ENCODE measurements at places on chromosomes 1 and 21.

DNA sequence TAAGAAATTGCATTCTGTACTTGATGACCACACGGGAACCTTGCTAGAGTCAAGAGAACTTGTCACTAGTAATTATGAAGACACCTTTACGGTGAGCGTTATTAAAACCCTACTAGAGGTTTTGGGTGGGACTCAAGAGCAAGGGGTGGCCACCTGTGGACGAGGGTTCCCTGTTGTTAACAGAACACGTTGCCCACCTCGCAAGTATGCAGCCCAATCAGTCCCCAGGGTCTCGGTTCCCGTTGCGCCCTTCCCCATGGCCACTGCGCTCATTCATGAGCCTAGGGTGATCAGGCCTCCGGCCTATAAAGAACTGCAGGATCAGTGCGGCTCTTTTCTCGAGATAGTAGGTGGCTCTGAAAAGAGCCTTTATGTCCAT is 30.2 kb upstream of the RNF187 start:
- no peak for DNase-seq

DNA sequence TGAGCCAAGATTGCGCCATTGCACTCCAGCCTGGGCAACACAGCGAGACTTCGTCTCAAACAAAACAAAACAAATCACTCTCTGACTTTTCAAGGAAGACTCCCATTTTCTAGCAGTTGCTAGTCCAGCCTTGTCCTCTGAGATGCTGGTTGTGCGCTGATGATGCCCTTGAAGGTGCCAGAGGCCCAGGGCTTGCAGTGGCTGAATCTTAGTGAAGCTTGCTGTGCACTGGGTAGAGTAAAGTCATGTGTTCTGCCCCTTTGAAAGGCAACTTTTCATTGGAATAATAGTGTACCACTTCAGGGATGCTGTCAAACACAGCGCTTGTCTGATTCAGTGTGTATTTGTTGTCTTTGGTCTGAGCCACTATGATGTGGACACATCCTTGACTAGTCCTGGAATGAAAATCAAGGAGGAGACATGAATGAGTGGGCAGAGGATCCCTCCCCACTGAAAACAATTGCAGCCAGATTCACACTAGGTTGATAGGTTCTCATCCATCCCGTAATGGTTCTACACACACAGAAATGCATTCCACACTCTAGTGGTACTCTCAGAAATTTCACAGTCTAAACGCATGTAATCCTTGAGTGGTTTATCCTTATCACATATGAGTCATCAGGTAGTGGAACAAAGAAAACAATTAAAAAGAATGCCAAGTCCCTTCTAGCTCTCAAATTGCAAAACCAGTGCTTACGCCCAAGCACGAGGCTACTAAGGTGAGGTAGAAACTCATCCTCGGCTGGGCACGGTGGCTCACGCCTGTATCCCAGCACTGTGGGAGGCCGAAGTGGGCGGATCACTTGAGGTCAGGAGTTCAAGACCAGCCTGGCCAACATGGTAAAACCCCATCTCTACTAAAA is 17.8 kb upstream of the TDRD10 start:
- DNase-seq = no peak

DNA sequence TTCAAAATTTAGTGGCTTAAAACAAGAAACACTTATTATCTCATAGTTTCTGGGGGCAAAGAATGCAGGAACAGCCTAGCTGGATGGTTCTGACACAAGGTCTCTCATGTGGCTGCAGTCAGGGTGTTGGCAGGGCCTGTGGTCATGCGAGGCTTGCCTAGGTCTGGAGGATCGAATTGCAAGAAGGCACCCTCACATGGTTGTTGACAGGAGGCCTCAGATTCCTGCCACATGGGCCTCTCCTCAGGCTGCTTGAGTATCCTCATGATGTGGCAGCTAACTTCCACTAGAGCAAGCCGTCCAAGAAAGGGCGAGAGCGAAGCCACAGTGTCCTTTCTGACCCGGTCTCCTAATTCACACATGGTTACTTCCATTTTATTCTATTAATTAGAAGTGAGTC is 6.2 kb upstream of the NRIP1 start:
- DNase-seq = no peak

DNA sequence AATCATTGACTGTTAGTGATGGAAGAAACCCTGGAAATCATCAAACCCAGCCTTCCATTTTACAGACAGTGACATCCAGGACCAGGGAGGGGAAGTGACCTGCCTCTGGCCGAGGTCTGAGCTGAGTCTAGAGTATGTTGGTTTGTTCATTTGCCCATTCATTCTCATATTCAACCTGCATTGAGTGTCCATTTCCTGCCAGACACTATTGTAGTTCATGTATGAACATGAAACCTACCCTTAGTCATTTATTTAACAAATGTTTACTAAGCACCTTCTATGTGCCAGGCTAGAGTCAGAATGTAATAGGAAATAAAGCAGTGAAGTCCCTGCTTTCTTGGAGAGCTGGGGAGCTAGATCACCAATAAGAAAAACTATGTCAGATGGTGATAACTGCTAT is 51.3 kb downstream of the KCND3 start:
- DNase-seq = no peak

GRCh38 chr1:178664278-178664677 is 60.8 kb upstream of the RALGPS2 start:
- no peak for DNase-seq

GRCh38 chr1:98388441-98388840 is 273.1 kb upstream of the SNX7 start:
- DNase-seq = no peak

DNA sequence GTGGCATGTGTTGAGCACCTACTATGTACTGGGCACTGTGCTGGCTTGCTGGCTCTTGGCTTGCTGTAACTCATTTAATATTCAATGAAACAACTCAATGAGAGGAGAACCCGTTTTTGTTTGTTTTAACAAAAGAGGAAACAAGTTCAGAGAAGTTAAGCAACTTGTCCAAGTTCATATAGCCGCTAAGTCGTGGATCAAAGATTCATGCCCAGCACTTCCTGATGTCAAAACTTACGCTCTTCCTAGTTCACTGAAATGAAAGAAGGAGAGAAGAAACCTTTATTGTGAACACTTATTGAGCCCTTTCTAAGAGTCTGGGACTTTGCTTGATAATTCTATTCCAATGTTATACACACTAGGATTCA is 475.9 kb downstream of the PTPRU start:
- no peak for DNase-seq

DNA sequence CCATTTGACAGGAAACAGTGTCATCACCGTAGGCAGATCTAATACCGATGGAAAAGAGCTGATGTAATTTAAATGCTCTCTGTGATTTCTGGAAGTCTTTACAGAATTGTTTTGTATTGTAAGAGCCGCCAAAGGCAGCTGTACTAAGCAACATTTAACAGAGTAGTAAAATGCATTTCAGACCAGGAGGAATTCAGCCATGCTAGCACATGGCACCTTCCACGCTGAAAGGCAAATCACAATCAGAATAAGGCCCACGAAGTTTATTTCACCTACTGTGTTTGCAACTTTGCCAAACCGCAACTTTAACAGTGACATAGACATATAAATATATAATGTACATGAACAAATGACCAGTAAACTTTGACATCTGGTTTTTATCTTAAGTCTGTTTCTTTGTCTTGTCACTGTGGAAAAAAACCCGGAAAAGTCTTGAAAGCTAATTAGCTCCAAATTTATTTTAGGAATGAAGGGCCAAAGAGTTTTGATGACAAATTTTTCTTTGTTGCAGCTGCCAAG is 26.1 kb upstream of the DISC1 start:
- DNase-seq = no peak

DNA sequence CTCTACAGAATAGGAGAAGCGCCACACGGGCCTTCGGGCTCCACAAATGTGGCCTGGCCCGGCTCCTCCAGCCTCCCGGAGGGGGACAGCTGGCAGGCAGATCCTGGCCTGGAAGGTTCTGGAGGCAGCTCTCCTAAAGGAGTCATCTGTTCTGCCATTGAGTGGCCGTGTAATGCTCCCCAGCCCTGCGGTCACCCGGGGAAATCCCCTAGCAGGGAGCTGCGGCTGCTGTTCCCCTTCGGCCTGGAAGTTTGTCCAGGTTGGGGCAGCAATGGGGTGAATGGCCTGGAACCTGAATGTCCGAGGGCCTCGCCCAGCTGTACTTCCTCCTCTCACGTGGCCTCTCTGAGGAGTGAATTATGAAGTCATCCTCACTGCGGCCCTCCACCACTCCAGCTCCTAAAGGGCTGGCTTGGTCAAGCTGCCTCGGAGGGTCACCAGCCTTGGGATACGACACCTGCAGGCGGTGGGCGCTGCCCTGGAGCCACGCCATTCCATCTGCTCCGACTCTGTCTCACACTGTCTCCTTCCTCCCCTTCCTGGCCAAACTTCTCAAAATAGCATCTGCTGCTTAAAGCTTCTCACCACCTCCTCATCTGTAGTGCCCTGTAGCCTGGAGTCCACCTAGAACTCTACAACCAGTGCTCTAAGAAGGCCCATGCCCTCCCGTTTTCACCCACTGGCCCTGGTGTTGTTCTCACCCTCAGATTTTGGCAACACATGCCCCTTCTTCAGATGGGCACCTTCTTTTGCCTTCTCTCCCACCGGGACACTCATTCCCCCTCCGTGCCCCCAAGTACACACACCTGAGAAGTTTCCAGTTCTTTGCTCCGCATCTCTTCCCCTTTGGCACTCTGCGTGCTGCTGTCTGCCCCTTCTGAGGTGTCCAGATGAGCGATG is 54.4 kb upstream of the TMPRSS2 start:
- no peak for DNase-seq

DNA sequence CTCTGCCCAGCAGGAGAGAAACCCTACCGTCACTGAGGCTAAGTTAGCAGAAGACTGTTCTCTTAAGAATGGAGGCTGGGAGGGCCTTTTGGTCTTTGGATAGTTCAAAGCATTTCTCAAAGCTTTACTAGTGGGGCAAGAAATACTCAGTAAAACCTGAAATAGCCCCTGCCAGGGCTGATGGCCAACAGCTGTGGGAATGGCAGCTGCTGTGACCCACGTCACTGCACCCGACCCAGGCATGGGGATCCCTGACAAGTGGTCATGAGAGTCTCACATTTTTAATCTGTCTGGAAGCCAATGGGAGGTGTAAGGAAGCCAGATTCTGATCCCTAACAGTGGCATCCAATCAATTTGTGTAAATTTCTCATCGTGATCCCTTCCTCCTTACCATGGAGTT is 44.5 kb upstream of the ENAH start:
- DNase-seq = no peak

DNA sequence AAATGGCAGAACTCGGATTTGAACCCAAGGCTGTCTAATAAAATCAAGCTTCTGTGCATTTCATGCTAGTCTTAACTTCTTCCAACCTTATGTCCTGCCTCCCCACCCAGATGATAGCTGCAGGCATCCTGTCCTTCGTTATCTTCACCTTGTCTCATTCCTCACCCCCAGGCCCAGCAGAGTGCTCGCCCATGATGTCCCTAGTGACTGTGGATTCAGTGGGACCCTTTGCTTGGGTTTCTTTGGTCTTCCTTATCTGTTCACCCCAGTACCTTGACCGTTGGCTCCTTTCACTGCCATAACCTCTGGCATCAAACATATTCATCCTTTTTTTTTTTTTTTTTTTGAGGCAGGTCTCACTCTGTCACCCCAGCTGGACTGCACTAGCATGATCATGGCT is 5.6 kb upstream of the BSDC1 start:
- no peak for DNase-seq

- DNase-seq = no peak
Observed at GRCh38 chr1:59707178-59707791, 107.5 kb upstream of the HOOK1 start.

GRCh38 chr1:29959356-29959755 is 723.0 kb downstream of the PTPRU start:
- DNase-seq = no peak

- no peak for DNase-seq
Observed at GRCh38 chr21:31476263-31477022, 132.4 kb upstream of the TIAM1 start.

GRCh38 chr1:196449460-196449859 is 158.8 kb downstream of the KCNT2 start:
- DNase-seq = no peak
